ENCODE measurements at places on chromosomes 11 and 22.

GRCh38 chr11:114478001-114478410, 38.7 kb downstream of the REXO2 start:
- DNase-seq = no peak

DNA sequence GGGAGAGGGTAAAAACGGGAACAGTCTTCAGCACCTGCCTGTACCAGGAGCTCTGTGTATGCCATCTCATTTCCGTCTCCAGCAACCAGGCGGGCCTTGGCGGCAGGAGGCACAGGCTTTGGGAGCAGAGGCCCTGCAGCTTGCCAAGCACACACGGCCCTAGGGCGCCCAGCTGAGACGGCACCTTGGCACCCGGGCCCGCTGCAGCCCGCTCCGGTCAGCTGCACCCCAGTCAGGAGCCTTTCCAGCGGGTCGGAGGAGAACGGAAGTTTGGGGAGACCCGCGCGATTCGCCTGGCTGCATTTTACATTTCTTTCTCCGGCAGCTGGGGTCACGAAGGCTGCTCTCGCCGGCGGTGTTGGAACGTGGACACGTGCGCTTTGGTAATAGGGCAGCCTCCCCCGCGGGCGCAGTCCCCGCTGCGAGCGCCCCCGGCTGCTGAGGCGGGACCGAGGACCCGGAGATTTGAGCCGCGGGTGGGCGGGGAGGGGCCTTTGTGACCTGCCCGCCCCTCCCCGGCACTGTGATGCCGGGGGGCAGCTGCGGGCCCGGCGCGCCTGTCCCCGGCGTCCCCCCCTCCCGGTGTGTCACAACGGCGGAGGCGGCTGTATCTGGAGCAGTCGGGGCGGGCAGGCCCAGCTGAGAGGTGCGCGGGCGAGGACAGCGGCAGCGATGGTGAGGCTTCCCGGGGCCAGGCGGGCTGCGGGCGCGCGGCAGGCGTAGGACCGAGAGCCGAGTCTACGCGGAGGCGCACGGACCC, at the start of gene TUBA8:
TUBA8 (plus strand) TSS at position 616 of the 760 bp plus-strand sequence; CDS start at position 673, 57 bp downstream.
- DNase-seq = no peak

DNA sequence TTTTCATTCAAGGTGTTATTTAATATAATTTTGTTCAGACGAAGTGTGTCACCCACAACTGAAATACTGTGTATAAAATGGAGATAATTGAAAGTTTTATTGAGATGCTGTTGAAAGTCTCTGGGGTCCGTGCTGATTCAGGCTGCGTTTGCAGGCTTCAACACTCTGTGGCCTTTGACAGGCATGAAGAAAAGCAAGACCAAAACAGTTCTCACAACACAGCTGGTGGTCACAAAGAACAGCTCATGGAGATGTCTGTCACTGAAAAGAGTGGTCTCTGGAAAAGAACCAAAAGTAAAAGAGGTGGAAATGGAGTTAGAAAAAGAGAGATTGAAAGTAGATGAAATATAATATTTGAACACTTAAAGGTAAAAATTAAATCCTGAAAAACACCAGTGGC, 9.8 kb upstream of the MPPED2 start:
- DNase-seq = no peak

DNA sequence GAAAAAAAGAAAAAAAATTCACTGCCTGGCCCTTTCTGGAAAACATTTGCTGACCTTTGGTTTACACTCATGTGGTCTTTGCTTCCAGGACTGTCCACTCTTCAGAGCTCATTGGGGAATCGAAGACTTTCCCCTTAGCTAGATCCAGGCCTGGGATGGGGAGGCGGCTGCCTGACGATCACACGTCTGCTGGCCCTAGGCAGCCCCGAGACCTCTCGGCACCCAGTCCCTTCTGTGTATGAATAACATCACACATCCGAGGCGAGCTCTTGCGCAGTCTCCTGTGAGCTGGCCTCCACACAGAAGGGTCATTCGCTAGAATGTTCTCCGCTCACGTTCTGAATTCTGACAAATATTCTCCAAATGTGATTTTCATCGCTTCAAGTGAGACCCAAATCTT, 25.7 kb upstream of the GAL start:
- no peak for DNase-seq

- no peak for DNase-seq
Measured at GRCh38 chr11:587978-588380, 11.7 kb downstream of the PHRF1 start.

DNA sequence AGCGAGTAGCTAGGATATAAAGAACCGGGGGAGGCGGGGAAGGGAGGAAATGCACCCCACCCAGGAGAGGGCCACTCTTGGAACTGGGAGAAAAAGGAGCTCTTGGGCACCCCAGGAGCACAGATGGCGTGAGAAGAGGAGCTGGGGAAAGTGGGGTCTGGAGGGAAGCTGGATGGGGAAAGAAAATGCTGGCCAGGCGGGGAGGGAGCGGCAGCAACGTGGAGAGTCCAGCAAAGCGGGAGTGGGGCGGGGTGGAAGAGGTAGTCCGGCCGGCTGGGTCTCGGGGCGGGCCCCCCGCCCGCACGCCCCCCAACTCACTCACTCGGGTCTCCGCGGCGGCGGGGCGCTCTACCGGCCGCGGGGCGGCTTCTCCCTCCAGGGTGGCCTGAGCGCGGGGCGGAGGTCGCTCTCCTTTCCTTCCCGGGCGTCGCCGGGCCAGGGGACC, 522 bp downstream of the TOB2 start:
- DNase-seq = no peak

- DNase-seq = no peak
Measured at GRCh38 chr11:120224972-120225909, 14.4 kb downstream of the OAF start.

DNA sequence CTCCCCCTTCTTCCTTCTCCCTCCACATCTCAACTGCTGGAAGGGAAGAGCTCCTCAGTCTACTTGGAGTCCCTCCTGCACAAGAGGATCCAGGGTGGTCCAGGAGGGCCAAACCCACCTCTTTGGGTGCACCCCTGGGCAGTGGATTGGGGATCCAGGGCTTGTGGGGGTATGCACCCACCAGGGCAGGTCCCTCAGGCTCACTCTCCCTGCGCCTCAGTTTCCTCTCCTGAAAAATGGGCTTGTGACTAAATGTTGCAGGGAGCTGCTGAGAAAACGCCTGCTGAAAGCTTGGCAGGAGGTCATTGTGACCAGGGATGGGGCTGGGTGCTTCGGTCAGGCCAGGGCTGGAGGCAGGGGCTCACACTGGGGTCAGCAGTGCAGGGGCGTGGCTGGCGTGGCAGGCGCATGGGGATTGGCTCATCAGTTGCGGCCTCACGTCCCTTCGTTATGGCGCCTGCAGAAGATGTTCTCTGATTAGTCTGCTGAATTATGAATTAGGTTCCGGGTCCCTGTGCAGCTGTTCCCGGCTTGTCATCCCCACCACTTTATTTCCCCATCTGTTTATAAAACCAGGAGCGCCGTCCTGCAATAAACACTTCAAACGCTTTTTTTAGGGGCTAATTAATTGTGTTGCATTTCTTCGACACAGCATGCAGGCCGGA, 25.7 kb upstream of the CCDC188 start:
- no peak for DNase-seq

DNA sequence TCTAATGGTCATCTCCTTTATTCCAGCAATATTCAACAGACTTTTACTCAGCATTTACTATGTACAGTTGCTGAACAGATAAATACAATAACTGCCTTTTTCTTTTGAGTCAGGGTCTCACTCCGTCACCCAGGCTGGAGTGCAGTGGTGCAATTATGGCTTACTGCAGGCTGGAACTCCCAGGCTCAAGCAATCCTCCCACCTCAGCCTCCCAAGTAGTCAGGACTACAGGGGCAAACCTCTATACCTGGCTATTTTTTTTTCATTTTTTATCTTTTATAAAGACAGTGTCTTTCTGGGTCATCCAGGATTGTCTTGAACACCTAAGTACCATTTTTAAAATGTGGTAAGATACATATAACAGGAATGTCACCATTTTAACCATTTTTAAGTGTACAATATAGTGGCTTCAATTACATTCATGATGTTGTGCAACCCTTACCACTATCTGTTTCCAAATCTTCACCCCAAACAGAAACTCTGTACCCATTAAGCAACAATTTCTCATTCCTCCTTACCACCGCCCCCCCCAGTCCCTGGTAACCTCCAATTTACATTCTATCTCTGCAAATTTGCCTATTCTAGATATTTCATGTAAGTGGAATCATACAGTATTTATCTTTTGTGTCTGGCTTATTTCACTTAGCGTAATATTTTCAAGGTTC, 67.8 kb downstream of the MIAT start:
- no peak for DNase-seq

DNA sequence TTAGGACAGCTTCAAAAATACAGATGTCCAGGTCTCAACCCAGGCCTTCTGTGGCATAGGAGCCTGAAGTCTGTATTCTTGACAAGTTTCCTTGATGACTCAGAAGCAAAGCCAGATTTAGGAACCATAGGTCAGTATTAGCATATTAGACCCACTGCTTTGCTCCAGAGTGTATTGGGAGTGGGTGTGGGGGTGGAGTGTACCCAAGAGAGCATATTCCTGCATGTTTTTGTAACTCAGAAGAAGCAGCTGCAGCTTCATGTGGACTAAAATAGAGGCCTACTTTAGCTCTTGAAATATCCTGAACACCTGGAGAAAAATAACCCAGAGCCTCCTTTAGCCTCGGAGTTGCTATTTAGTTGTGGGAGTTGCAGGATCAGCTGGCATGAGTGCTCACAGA, 106.7 kb downstream of the CCDC81 start:
- no peak for DNase-seq

GRCh38 chr22:45503816-45504372, 1.2 kb downstream of the FBLN1 start:
- DNase-seq = no peak

GRCh38 chr22:45334528-45334927, 24.8 kb downstream of the FAM118A start:
- no peak for DNase-seq

DNA sequence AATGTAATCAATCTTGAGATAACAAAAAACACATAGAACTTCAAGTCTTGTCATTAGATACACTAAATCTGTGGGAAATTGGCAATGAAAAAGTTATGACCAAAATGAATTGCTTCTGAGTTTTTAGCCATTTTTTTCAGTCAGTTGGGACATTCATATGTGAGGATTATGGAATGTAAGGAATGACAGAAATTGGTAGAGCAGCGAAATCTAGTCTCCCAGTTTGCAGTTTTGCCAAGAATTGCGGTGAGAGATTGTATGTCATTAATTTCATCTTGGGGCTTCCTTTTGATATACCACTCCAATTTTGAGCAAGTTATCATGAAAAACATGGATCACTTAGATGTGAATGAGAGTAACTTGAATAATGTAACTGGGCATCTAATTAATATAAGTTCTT, 49.9 kb downstream of the SIK2 start:
- DNase-seq = peak; percentile 49

GRCh38 chr11:73280626-73281025, 8.5 kb downstream of the P2RY6 start:
- DNase-seq = no peak

- DNase-seq = no peak
Measured at GRCh38 chr22:40721266-40721665, 42.0 kb downstream of the MCHR1 start.

- DNase-seq = no peak
Measured at GRCh38 chr11:118889797-118890196, 6.1 kb downstream of the CXCR5 start.

DNA sequence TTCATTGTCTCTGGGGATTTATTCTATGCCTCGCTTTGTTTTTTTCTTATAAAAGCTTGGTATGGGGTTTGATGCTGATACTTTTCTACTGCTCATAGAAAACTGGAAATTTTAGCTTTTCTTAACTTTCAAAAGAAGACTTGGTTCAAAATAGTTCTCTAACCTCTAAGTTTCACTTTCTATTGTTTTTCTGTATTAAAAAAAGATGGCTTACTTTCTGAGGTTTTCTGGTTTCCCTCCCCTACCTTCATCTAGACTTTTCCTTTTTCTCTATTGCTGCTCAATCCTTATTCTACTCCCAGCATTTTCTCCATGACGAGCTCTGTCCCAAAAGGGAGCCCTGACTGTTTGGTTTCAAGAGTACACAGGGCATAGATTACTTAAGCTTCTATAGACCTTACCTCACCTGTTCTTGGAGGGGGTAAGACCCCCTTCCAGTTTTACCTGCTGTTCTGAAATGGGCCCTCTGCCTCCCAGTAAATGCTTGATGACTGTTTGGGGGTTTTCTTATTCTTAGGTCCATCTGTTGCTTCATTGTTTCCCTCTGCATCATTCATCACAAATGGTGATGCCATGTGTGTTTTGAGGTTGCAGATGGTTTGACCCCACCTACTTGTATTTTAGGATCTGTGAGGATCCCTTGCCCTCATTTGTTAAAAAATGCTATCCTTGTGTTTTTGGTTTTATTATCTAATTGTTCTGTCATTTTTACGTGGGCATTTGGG, 29.5 kb downstream of the DNHD1 start:
- no peak for DNase-seq

GRCh38 chr11:65786008-65786785, 666 bp upstream of the OVOL1 start:
- no peak for DNase-seq

DNA sequence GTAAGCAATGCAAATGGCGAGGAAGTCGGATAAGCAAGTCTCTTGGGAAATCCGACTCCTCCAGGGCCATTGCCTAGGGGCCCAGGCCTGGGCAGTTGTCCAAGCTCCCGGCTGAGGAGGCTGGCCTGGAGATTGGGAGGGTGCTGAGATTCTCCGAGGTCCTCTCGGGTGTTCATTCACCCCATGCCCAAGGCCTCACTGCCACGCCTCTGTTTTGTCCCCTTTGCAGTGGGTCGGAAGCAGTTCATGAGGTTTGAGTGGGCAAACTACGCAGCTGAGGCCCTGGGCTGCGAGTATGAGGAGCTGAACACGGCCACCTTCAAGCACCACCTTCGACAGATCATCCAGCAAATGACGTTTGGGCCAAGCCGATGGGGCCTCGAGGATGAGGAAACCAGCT, 81.3 kb downstream of the MYO18B start:
- no peak for DNase-seq

DNA sequence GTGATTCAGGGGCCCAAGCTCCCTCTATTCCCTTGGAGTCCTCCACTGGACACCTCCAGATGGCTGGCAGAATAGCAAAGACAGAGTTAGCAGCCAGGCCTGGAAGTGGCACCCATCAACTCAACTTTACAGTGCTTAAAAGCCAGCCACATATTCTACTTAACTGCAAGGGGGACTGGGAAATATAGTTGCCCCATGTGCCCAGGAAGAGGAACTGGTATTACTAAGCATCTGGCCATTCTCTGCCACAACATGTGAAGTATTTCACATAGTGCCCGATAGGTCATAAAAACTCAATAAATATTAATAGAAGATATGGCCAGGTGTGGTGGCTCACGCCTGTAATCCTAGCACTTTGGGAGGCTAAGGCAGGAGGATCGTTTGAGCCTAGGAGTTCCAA, 5.5 kb upstream of the IL10RA start:
- DNase-seq = no peak

- DNase-seq = peak; percentile 59
Measured at GRCh38 chr22:32531931-32532819, 57.6 kb downstream of the FBXO7 start.

- no peak for DNase-seq
Measured at GRCh38 chr22:28442711-28443525, 236.7 kb downstream of the TTC28 start.

DNA sequence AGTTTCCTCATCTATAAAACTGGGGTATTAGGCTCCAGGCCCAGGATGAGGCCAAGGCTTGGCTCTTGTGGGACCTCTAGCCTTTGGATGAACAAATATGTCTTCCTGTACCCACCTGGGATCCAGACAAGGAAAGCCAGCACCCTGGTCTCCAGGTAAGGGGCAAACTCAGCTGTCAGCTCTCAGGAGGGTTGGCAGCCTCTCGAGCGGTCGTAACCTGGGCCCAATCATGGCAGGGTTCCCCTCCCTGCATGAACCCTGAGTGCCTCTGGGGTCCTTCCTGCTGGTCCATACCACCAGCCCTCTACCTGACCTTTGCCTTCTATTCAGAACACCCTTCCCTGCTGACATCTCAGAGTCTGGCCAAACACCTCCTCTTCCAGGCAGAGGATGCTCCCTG, 19.6 kb downstream of the SLC22A12 start:
- no peak for DNase-seq

All from HS-27A (cell line).